GM13977 (cell line): ENCODE measurements at places on chromosomes 12 and 14.

- DNase-seq: no peak
Observed at GRCh38 chr12:124641591-124641990, 74.2 kb upstream of the NCOR2 start.

DNA sequence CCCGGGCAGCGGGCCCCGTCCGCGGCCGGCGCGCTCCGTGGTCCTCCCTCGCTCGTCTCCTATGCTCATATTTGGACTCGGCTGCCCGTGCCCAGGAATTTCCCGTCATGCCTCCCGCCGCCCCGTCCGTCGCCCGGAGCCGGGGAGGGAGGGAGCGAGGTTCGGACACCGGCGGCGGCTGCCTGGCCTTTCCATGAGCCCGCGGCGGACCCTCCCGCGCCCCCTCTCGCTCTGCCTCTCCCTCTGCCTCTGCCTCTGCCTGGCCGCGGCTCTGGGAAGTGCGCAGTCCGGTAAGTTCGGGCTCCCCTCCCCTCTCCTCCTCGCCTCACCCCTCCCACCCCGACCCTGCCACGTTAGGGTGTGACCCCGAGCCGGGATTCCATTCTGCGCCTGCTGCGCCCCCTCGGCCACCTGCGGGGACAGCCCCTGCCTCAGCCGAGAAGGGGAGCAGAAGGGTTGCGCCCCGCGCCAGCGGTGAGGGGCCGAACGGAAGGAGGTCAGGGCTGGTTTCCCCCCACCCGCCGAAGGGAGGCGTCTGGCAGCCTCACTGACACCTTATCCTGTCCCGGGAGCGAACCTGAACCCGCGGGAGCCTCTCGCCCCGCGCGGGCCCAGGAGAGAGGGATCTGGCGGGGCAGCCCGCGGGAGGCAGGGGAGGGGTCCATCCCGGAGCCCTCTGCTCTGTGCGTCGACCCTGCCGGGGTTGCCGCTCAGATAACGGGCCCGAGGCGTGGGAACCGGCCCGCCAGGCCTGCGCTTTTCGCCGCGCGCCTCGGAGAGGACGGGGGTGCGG is at the start of gene MSRB3:
Gene MSRB3, plus strand, starts transcription at position 108 of the 793 bp plus-strand sequence. CDS start 29,897 bp downstream, outside the sequence.
- DNase-seq: peak; percentile 80

DNA sequence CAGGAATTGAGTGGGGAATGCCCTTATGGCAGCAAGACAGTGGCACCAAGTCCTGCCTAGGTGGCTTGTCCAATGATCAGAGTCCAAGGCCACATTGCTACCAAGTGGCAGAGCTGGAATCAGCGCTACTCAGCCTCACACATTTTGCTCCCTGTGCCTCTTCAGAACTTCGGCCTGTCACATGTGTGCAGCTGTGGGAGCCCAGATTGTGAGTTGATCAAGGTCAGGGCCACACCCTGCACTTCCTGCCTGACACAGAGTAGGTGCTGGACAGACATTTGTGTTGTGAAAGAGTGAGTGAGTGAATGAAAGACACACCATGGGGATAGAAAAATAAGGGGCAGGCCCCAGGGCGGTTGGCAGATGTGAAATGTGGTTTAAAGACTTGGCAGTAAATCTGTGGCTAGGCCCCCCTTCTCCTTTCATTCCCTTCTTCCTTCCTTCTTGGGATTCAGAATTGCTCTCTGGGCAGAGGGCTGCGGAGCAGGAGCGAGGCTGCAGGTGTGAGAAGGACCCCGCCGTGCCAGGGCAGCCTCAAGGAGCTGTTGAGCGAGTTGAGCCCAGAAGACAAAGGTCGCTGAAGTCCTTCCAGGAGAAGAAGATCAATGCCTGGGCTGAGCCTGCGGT is 83.5 kb downstream of the SLC25A47 start:
- no peak for DNase-seq

GRCh38 chr12:124436366-124436765 is 131.0 kb downstream of the NCOR2 start:
- no peak for DNase-seq

- peak; percentile 66 for DNase-seq
Observed at GRCh38 chr12:2813214-2814185, 1.0 kb downstream of the ITFG2 start.

DNA sequence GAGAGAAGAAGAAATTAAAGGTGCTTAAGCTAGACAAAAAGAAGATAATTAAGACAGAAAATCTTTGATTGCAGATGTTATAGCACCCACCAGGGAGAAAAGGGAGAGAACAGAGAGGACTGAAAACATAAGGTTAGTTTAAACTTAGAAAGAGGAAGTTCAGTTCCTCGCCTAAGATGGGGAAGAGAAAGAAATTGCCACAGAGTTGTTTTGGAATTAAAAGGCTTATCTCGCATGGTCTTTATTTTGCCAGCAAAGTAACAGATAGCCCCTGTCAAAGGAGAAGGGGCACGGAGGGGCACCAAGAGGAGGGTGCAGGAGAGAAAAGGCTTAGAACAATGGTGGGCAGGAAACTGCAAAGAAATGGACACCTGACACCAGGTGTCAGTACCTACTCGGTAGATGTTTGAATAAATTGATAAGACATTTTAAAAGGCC is 17.8 kb upstream of the OXA1L start:
- peak; percentile 41 for DNase-seq

- no peak for DNase-seq
Observed at GRCh38 chr12:71546322-71546861, 106.8 kb downstream of the LGR5 start.

- DNase-seq: no peak
Observed at GRCh38 chr12:14993537-14994266, 20.9 kb downstream of the PDE6H start.

- DNase-seq: no peak
Observed at GRCh38 chr12:124515981-124516380, 51.4 kb downstream of the NCOR2 start.

- DNase-seq: no peak
Observed at GRCh38 chr14:77859934-77860570, 60.1 kb downstream of the ADCK1 start.

GRCh38 chr12:47992776-47993175 is 11.5 kb downstream of the COL2A1 start:
- DNase-seq: no peak

DNA sequence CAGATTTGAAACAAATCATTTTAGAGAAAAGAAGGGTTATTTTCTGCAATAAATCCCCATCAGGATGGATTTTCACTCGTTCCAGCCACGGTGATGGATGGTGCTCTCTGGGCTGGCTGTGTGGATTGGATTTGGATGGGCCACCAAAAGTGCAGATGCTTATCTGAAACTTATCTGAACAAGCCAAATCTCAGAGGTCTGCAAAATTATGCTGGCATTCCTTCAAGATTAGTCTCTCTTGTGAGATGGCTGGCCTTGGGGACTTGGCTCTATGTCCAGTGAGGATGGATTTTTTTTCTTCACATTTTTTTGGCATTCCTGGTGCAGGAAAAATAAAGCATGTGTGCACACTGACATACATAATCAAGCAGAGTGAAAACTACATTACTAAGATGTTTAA is 341.9 kb downstream of the GXYLT1 start:
- DNase-seq: no peak

- peak; percentile 72 for DNase-seq
Observed at GRCh38 chr14:92323011-92323915, at the start of gene SLC24A4. Gene SLC24A4, plus strand, starts transcription at chr14:92323165. Its CDS starts 666 bp downstream, at chr14:92323831.

DNA sequence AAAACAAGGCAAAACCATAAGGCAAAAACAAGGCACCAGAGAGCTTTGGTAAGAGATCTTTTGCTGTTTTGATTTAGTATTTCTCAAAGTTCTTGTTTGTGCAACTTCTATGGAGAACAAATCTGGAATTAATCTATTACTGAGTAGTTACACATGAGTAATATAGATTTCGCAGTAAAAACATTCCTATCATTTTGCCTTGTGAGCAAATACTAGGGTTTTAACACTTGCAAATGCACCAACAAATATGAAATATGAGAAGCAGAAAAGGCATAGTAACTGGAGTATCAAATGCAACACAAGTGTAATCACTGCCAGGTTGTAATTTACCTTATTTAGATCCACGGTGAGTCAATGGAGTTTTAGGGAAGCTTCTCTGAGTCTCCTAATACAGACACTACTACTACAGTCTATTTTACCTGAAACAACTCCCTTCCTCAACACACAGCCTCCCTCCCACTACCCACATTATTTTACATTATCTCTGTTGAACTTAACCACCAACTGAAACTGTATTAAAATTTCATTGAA is 324.1 kb downstream of the FLRT2 start:
- no peak for DNase-seq

DNA sequence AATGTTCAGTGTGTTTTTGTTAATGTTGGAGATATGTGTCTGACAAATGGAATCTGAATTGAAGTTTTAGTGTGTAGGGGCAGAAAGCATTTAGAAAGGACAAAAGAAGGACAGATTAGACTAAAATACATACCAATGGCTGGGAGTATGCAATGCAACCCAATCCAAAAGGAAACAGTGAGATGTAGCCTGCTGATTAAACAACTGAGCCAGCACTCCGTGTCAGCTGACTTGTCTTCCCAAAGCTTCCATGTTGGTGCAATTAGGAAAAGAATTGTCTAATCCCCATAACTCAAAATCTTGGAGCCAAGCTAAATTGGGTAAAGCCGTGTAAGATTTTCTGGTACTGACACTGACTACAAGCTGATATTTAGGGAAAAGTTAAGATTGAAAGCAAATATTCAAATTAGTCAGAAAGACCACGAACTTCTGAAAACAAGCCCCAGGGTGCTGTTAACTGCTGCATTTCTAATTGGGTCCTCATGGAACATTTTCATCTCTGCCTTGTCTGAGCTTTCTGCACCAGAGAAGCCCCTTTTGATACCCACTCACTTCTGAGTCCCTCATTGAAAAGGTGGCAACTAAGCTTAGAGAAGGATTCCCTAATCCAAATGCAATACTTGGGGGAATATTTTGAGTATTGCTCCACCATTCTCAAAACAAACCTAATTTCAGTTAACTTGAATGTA is 109.1 kb downstream of the DAD1 start:
- no peak for DNase-seq
